ENCODE measurements at places on chromosomes 3 and 15.
A peak's percentile ranks its signal among the peaks of the same experiment; 100 is the strongest.

DNA sequence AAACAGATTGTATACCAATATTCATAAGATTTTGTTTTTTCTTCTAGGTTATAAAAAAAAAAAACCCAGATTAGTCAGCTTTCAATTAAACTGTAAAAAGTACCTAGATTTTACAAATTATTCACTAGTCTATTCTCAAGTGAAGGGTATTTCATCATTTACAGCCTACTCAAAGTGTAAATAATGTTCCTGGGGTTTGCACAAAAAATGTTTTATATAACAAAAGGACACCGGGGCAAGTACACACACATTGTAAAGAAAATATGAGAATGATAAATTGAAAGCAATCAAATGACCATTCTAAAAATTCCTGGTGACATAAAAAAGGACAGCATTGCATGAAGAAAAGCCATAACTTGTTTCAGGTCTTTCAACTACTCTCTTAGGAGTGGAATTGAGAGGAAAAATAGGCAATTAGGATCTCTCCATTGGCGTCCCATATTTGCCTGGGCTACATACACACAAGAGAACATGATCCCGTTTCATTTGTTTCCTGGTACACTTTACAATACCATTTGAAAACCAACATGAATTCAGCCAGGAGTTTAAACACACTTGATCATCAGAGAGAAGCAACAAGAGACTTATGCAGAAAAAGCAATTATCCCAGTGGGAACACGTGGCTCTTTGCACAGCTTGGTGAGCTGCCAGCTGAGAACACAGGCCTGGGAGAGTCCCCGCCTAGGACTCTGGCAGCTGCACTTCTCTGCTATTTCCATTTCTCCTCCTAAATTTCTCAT, 1039.2 kb downstream of the ROBO1 start:
- DNase-seq, result no peak

DNA sequence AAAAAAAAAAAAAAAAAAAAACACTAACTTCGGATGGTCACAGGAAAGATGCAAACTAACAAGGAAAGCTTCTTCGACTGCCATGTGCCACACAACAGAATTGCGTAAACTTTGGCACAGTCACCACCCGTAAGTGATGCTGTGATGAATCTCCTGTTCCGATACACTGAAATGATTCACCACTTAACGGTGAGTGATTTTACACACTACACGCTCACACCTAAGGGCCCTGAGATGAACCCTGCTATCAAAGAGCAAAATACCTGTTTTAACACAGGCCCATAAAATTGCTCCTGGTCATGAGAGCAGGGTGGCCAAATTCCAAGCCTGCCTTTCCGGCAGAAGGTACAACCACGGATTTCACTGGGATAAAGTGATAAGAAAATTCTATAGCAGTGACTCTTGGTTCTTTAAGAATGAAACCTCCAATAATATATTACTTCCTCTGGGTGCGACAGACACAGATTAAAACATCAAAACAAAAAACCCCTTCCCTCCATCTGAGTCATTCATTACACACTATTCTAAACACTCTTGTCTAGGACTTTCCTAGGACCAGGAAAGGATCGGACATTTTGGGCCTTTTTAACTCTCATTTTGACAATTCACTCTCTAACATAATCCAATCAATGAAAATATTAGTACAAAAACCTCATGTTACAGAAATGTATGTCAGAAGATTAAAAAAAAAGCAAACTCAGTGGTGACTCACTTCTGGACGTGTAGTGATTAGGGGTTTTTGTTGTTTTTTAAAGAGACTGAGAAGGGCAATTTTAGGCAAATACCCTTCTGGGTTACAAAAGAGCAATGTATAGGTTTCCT, 28.3 kb downstream of the LRIG1 start:
- no peak for DNase-seq

GRCh38 chr15:100172356-100173024, 169.3 kb downstream of the ADAMTS17 start:
- DNase-seq, result no peak

GRCh38 chr3:137194301-137194700, 236.5 kb downstream of the IL20RB start:
- DNase-seq, result no peak

DNA sequence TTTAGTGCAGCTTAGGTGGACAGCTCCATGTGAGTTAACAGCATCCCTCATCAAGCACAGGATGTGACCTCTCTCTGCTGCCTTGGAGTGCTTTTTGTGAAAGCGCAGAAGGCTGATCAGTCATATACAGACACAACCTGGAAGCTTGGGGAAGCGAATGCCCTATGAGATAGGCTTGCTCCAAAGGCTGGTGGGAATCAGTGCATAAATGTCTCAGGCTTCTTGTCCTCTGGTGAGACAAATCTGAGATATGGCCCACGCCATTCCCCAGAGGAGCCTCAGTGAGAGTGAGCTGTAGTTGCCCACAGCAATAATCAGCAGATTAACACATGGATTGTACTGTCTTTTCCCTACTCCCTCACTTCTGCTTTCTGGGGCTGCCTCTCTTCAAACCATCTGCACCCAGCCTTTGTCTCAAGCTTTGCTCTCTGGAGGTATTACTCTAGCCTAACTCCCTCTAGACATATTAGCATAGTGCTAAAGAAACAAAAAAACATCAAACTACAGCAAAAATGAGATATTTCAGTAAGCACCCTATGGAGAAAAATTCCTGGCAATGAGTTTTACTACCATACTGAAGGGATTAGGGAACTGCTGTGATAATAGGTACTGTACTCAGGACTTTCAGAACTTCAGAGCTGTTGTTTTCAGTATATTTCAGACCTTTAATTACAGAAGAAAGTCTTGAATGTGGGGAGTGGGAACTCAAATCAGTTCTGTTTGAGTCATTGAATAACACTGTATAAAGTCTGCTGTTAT, 113.7 kb downstream of the OXSM start:
- no peak for DNase-seq

DNA sequence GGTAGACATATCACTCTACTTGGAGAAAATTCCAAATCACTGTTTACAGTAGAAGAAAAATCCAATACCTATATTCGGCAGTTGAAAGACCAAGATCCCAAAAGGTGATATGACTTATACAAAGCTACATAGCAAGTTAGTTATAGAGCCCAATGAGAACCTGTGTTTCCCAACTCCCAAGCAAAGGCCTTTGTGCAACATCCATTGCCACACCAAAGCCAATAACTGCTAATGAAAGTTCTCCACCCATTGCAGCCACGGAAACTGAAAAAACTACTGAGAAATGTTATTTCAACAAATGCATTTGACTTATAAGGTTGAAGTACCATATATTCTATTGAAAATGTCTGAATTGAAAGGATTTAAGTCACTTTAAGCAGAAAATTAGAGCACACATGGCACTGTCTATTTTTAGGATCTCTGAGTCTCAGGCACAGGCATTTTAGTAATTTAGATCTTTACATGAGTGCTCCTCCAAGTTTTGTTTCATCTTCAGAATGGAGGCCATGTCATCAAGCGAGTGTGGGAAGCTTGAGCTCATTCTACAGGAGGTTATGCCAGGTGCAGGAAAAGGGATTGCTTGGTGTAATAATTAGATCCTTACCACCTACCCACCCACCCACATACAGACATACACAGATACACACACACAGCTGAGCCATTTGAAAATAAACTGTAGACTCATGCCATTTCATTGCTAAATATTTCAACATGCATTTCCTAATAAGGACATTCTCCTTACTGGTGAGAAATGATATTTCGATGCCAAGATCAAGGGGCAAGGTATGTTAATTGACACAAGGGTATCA, 19.7 kb upstream of the ANO10 start:
- no peak for DNase-seq

GRCh38 chr15:73079565-73079964, 27.3 kb downstream of the NEO1 start:
- no peak for DNase-seq

DNA sequence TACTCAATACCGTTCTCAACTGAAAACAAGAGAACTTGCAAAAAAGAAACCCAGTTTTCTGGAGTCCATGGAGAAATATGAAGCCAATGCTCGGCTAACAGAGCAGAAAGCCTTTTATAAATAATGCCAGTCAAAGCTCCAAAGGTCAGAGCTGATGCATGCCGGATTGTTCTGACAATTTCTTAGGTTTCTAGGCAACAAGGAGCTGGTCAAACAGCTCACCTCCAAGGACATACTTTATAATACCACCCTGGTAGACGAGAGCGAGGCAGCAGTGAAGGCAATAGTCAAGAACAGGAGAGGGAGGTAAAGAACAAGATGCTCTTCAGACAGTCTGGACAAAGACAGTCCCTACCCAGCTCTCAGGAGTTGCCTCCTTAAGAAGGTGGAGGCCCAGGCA, 111.1 kb downstream of the UBE3A start:
- no peak for DNase-seq

DNA sequence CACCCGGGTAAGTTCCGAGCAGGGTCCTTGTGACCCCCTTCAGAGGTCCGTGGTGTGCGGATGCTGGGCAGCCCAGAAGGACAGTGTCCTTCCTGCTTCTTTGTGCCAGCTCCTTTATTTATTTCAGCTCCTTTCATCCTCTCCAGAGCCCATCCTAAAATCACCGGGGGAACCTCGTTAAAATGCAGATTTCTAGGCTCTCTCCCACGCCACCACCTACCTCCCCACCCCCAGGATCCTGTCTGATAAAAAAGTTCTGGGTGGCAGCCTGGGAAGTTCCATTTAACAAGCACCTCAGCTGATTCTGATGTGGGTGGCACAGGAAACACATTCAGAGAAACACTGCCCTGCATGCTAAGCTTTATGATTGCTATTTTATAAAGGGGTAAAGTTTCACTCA, 12.5 kb upstream of the IGF1R start:
- DNase-seq, result no peak

DNA sequence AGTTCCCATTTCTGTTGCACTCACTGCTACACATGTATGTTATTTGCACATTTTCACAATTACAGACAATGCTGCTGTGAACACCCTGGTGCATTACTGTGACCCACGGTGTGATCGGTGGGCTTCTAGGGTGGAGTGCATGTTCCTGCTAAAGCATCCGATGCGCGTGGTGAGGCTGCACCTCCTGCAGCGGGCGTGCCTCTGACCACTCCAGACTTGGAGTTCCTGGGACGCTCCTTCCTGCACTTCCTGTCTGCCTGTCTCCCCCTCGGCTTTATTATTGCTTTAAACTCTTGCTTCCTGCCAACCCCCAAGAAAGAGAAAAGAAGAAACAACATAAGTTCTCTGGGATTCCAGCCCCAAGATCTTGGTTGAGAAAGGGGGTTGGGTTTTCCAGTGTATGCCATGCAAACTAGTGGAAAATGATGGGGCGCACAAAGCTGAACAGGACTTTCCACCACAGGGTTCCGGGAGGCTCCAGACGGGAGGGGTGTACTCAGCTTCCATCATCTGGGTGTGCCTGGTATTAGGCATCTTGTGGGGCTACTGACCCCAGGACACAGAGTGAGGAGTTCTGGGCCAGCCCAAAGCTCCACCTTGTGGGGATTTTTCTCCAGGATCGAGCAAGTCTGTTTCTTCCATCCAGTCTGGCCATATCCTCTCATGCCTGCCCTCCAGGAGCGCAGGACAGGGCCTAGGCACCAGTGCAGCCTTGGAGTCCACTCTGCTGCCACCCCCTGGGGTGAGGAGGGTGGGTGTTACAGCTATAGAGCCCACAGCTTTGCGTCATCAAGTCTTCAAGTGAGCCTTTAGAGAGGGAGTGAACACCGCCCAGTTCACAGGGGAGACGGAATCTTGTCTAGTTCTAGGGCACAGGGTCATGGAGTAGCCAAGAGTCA, 11.2 kb downstream of the RPL32 start:
- DNase-seq, result no peak

DNA sequence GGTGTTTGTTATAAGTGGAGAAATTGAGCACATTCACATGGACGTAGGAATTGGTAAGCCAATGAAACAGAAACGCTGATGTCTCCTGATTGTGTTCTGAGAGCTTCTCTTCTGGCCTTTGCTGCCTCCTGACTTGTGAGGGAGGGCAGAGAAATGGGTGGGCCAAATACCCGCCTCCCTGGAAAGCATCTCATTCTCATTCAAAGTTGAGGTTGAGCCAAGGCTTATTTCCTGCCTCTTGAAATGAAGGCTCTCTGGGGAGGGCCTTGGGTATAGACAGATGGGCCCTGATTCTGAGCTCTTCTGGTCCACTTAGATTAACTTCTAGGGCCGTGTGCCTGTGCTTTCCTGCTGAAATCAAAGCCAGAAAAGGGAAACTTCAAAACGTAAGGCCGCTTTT, 57.4 kb upstream of the MYZAP start:
- DNase-seq, result no peak

- no peak for DNase-seq
Observed at GRCh38 chr3:178916223-178916622, 155.4 kb downstream of the ZMAT3 start.

GRCh38 chr3:189355481-189356201, 183.9 kb downstream of the TPRG1 start:
- DNase-seq, result peak; percentile 3

DNA sequence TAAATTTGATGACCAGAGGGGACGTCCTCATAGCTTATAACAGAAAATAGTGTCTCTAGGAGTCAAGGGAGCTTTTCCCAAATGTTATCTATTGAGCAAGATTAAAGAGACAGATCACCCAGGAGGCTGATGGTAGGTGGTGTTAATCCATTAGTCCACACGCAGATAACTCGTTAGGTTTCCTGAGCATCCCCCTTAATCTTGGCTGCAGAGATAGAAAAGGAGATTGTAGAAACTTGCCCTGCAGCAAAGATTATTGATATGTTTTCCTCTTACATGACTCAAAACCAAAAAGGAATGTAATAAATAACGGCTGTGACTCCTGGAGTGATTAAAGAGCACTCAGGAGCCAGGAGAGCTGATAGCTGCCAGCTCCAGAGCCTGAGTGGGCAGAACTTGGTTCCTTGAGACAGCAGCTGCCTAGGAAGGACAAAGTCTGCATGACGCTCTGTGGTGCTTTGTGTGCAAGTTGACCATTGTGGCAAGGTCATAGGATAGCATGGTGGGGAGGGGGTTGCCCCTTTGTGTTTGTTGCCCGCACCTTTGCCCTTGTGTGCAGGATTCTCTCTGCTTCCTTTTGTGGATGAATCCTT, 234.8 kb downstream of the PTPRG start:
- DNase-seq, result no peak

DNA sequence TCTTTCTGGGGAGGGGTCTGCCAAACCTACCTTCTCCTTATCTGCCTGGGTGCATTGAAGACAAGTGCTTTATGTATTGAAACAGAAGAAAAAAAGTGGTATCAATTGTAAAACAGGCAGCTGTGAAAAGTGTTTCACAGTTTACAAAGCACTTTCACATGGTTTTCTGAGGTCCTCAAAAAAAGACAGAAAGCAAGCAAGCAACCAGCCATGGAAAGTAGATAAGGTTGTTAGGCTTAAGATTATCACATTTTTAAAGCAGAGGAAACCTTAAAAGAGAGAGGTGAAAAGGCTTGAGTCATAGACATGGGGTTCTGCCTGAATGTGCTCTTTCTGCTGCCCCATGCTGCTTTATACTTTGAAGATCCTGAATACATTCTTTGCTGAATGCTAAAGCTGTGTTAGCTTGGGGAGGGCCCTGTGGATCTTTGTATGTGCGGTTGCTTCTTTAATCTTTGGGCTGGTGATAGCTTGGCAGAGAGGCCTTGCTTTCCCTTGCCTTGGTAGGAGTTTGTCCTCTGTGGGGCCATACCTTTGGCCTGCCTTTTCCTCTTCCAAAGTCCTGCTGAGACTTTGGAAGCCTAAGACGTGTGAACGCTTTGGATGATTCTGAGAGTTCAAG, 2.6 kb downstream of the SMAD3 start:
- no peak for DNase-seq
